ENCODE measurements at places on chromosomes 5 and 9.

GRCh38 chr9:17090041-17090440 lies 44.8 kb upstream of the CNTLN start:
- DNase-seq, result no peak

DNA sequence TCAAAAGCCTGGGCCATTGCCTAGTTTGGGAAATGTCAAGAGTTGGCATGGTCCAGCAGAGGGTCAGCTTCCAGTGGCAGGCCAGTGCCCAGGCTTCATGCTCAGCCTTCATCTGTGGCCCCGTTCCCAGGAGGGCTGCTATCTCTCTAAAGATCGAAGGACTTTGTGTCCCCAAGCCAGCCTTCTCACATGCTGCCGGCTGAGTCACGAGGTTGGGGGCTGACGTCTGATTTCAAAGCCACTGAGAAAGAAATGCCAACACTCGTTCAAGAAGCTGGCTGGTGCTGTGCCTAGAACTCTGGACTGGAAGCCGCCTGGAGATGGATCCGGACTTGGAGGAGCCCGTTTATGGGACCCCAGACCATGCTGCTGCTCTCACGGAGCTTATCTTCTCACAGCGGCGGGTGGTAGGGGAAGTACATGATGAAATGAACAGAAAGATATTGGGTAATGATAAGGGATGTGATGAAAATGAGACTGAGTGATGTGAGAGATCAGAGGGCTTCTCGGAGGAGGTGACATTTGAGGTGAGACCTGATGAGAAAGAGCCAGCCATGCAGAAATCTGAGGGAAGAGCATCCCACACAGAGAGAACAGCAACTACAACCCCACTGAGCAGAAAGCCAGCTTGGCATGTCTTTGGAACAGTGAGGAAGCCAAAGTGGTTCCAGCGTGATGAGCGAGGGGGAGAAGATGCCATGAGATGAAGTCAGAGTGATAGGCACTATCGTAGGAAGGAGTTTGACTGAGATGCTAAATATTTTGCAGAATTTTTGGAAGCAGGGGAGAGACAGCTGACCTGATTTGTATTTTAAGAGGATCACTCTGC lies 54.9 kb upstream of the BOD1 start:
- no peak for DNase-seq

DNA sequence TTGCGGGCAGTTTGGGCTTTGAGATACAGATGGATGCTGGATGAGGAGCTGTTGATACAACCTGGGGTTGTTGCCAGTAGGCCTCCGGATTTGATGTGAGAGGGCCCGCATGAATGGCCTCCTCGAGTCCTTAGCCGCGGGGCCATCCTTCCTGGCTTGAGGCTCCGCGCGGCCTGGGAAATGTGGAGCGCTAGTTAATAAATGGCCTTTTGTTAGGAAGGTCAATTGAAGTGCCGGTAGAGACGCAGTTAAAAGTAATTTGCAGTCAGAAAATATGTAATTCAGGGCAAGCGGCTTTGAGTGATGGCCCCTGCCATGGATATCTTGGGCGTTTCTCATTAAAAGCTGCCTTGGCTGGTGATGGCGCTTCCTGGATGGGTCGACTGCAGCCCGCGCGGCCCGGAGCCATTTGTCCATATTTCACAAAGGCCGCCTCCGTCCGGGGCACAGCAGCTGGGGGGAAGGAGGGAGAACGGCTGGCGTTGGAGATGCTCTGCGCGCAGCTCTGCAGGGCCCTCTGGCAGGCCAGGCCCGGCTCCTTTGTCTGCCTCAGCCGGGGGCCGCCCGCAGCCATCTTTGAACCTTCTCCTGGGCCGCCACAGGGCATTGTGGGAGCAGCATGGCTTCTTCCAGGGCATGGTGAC lies 11.2 kb downstream of the MVB12B start:
- DNase-seq, result no peak

DNA sequence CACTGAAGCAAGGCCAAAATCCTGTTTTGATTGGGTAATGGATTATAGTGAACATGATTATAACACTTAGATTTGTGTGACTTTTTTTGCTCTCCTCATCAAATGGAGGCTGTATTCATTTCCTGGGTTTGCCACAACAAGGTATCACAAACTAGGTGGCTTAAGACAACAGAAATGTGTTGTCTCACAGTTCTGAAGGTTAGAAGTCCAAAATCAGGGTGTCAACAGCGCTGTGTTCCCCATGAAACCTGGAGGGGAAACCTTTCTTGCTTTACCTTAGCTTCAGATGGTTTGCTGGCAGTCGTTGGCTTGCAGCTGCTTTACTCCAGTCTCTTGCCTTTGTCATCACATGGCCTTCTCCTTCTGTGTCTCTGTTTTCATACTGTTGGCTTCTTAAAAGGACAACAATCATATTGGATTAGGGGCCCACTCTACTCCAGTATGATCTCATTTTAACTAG lies 32.4 kb downstream of the CDC42SE2 start:
- no peak for DNase-seq

GRCh38 chr5:15383469-15383868 lies 116.5 kb upstream of the FBXL7 start:
- no peak for DNase-seq

DNA sequence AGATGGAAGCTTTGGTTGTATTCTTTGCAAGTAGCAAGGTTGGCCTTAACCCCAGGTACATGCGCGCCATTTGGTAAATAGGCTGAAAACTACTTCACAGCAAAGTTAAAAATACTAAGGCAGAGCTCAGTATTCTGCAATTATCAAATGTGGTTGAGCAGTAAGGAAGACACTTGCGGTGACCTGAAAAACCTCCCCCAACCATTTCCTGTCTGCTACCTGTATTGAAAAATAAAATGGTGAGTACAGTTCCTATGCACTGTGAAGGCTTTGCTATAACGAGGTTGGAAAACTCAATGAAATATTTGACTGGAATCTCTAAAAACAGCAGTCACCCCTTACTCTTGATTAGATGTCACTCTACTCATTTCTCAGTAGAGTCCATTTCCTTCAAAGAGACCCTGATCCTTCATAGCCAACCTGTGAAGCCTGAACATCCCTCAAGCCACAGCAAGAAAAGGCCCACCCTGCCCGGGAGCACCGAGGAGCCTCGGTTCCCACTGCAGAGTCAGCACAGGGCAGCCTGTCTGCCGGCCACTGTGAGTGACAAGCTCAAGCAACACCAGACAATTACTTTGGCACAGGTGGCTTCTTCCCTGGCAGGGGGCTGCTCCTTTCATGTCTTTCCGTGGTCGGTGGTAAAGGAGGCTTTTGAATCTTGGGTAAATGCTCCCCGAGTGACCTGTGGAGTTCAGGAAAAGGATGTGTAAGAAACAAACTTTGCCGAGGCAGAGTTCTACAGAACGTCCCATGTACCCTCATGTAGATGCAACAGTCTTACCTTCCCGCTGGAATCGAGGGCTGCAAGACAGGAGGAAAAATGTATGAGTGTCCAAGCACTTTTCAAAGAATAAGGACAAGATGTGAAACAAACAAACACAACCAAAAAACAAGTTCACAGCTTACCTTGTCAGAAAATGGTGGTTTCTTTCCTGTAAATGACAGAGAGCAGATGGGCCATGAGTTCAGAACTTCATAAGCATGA lies 29.6 kb downstream of the C5orf58 start:
- no peak for DNase-seq
